ENCODE measurements at places on chromosomes 2 and 18.

DNA sequence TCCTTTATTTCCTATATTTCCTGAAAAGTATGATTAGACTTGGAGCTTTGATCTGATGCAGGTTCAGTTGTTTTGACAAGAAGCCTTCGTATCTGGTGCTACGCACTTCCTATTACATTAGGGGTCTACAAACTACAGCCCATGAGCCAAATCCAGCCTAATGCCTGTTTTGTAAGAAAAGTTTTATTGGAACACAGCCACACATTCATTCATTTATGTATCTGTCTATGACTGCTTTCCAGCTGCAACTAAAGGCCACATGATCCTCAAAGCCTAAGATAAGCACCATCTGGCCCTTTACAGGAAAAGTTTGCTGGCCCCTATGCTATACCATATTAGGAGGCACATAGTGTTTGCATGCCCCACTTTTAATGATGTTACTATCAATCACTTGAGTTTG is 26.0 kb downstream of the EIF2AK3 start:
- DNase-seq, result no peak

- no peak for DNase-seq
Measured at GRCh38 chr18:57907550-57907949, 104.4 kb upstream of the ATP8B1 start.

DNA sequence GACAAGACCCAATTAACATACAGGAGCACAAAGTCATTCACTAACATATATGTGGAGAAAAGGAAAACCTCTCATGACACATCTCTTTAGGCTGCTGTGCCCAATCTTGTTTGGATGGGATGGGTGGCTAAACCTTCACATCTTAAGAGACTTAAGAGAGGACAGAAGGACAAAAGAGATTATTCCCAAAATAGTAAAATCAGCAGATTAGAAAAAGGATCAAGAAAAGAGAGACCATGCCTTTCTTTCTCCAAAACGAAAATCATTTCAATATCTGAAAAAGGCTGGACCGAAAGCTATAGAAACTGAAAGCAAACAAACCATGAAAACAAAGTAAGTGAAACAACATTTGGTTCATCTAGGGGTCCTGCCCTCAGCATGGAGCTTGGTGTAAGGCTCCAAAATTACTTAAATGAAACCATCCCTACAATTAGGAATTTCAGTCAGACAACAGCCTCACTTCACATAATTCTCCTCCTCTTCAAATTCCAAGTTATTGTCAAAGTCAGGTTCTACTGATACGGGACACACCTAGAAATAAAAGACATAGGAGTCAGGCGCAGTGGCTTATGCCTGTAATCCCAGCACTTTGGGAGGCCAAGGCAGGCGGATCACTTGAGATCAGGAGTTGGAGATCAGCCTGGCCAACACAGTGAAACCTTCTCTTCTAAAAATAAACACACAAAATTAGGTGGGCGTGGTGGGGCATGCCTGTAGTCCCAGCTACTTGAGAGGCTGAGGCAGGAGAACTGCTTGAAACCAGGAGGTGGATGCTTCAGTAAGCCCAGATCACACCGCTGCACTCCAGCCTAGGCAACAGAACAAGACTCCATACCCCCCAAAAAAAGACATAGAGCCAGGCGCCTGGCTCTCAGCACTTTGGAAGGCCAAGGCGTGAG is 5.2 kb downstream of the STARD7 start:
- no peak for DNase-seq

DNA sequence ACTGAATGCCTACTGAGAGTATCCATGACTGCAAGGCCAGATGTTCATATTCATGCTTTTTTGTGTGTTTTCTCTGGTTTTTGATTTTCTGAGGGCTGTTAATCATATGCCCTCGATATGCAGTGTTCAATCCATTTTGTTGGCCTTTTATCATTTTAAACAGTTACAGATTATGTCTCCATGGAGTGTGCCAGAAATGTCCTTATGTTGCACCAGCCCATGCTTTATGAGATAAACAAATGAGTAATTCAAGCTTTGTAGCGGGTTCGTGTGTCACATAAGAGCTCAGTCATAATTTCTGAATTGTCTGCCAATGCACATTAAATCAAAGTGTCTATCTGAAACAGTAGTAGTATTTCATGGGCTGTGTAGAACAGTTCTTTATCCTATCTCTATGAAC is 583.0 kb downstream of the THSD7B start:
- DNase-seq, result no peak

Data from thoracic aorta (tissue), 2 donors.